Suppressor macrophage (primary cell): ENCODE measurements at places on chromosomes 16 and 17.
A peak's percentile ranks its signal among the peaks of the same experiment; 100 is the strongest.

GRCh38 chr17:27256225-27257030 is 37.5 kb upstream of the WSB1 start:
- DNase-seq, result no peak

DNA sequence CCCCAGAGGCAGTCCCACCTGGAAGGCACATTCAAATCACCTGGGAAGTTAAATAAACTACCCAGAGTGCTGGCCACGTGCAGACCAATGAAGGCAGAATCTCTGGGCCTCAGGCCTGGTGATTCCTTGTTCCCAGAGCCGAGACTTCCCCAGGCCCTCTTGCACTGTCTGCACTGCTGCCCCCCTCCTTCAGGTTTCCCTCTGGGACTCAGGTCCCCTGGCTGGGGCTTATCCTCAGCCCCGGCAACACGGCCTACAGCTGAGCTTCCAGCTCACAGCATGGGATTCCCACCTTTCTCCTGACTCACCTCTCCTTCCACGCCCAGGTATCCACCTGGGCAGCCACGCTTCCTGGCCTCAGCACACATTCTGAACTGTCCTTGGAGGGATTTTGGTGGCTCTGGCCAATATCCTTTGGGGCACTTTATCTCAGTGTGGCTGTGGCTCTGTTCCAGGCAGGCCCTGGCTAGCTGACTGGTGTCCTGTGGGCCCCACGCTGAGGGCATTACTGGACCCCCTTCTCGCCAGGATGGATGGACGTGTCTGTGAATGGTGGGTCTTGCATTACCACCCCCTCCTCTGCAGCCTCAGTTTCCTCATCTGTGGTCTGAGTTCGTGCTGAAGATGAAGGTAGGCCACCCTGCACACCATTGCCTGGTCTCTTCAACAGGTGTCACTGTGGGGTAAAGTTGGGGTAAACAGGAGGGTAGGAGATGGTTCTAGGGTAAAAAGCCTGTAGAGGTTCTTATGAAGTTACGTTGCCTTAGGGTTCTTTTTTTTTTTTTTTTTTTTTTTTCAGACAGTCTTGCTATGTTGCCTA is 165.7 kb downstream of the IRF8 start:
- no peak for DNase-seq

DNA sequence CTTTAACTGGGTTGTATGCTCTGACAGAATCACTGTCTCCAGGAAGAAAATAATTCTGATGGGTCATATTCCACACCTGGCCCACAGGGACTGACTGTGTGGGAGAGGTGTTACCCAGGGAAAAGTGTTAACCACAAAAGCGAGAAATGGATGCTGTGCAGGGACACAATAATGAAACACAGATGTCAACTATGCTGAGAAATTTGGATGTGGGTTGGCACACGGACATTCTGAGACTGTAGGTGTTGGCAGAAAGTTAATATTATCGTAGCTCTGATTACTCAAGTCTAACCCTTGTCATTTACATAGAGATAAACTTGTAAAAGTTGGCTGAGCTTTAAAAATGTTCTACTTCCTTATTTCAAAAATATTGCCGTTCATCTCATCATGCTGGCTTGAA is 19.6 kb downstream of the TMC5 start:
- no peak for DNase-seq

DNA sequence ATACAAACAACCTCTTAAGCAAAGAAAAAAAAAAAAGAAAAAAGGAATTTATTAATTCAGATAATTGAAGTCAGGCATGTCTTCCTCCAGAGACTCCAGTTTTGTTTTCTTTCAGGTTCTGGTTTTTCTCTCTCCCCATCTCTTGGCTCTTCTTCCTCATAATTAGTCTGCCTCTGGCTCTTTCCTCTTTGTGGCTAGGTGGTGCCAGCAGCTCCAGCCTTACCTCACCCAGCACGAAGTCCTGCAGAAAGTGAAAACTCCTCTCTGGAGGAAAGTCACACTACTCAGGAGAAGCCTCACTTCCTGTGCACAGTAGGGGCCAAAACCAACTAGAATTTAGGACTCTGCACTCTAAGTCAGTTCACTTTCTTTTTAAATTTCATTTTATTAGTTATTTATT is 10.3 kb upstream of the NFAT5 start:
- peak; percentile 50 for DNase-seq

- DNase-seq, result no peak
These were observed 4.7 kb downstream of the NATD1 start for GRCh38 chr17:21248500-21248899.

DNA sequence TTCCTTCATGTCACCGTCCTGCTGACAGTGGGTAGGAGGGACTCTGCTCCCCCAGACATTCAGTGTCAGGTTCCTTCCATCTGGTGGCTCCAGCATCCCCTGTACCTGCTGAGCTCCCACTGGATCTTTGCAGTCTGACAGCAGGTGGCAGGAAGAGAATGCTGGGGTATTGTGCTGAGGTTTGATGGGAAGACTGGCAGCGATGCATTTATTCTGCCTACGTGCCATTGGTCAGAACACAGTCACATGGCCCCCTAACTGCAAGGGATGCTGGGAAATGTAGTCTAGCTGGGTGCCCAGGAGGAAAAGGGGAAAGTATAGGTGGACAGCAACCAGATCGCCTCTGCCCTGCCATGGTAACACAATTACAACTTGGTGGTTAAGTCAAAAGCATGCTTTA is 44.4 kb downstream of the IRX3 start:
- DNase-seq, result no peak

- DNase-seq, result no peak
These were observed 13.8 kb downstream of the THRA start for GRCh38 chr17:40076591-40076990.

GRCh38 chr17:67819722-67820121 is 5.6 kb upstream of the BPTF start:
- DNase-seq, result no peak

DNA sequence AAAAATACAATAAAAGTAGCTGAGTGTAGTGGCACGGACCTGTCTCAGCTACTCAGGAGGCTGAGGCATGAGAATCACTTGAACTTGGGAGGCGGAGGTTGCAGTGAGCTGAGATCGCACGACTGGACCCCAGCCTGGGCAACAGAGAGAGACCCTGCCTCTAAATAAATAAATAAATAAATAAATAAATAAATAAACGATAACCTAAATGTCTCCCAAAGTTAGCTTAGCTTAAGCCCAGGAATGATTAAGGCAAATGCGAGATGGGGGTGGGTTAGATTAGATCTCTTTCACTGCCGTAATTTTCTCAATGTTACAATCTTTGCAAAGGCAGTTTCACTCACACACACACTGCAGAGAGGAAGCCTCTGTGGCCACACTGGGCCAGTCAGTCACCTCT is 46.7 kb downstream of the WSB1 start:
- no peak for DNase-seq

DNA sequence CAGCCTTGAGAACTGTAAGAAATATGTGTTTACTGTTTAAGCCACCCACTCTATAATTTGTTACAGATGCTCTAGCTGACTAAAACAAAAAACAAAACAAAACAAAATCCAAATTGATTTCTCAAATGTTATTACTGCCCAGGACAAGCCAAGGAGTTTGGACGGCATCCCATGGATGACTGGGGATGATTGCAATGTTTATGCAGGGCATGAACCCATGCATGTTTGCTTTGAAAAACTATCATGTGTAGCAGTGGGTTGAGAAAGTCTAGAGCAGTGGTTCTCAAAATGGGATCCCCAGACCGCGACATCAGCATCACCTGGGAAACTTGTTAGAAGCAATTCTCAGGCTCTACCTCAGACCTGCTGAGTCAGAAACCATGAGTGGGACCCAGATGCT is 223.2 kb upstream of the PSMD7 start:
- DNase-seq, result no peak

DNA sequence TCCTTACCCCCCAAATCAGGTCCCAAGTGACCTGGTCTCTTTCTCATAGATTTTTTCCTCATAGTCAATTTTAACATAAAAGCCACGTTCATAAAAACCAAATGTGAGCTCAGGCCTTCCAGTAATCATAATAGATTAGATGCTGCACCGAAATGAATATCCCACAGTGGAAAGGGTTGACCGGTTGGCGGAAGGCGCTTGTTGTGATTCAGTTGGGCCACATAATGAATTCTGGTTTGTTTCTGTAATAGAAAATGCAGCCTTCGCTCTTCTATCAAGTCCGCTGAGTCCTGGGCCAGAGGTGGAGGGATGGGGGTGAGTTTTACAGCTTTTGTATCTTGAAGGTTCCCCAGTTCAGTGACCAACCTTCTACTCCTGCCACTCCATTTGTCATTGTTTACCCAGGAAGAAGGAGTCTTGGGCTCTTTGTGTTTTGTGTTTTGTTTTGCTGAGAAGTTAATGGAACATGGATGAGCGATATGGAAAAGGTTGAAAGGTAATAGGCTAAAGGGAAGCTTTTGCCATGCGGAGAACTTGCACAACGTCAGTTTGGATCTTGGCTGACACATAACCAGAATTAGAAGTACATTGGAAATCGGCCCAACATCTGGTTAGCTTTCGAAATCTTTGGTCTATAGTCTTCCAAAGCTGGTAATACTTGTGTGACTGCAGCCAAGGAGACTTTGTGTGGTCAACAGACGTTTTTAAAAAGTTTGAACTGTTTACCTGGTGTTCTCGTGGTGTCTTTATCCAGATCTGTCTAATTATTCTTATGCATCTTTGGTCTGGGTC is 89.5 kb downstream of the CLEC16A start:
- no peak for DNase-seq

DNA sequence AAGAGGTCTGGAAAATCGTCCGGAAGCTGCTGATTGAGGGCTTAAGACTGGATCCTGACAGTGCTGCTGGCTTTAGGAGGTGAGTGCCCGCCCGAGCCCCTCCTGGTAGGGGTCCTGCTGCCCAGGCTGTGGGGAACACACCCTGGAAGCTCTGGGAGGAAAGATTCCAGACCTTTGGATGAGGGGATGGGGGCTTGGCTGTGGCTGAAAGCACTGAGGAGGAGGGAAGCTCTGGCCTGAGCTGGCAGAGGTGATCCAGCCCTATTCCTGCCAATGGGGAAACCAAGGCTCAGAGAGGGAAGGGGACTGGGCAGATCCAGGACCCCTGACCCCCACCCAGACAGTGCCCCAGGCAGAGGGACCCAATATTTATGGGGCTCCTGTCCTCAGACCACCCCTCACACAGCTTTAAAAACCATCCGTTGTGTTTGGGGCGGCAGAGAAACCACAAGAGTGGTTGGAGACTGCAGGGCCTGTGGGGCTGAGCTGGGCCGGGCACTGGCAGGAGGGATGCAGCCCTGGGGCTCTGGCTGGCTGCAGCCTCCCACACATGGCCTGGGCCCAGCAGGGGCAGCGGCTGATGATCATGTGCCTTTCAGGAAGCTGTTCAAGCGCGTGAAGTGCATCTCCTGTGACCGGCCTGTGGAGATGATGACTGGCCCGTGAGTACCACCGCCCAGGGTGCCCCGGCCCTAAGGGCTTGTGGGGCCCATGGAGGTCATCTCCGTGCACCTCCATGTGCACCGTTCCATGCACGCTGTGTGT is 22.8 kb downstream of the UBALD1 start:
- DNase-seq, result peak; percentile 15

DNA sequence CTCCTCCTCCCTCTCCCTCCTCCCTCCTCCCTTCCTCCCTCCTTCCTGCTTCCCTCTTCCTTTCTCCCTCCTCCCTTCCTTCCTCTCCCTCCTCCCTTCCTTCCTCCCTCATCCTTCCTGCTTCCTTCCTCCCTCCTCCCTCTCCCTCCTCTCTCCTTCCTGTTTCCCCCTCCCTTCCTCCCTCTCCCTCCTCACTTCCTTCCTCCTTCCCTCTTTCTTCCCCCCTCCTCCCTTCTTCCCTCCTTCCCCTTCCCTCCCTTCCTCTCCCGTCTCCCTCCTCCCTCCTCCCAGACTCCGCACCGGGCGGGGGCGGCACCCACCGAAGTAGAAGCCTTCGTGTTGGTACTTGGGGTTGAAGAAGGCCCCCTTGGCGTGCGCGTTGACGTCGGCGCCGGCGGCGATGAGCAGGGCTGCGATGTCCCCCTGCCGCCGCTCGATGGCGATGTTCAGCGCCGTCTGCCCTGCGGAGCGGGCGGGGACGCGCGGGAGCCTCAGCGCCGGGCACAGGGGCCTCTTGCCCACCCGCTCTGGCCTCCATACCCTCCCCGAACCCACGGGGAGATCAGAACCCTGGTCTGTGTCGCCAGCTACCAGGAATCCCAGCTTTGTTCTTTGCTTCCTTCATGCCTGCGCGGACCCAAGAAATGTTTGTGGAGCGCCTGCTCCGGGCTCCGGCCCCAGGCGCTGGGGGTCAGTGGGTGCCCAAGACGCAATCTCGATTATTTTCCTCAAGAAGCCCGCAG is 22.2 kb downstream of the TRPV3 start:
- DNase-seq, result peak; percentile 45

GRCh38 chr16:30374538-30374937 is at the start of gene MYL11:
Gene MYL11 (plus strand): TSS chr16:30374802. CDS start chr16:30374858, 56 bp downstream.
- no peak for DNase-seq

DNA sequence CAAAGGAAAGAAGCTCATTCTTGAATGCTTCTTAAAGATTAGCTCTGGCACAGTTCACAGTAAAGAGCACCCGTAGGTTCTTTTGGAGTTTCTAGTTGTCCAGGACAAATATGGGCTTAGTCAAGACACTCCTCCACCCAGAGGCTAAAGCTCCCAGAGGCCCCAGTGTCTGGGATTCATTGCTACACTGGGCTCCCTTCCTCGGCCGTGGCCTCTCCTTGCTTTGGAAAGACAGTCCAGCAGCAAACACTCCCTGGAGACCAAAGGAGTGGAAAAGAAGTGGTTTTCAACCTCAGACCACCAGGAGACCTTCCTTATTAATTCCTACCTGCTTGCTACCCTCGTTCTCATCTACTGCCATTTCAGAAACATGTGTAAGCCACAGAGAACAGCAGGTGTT is 17.1 kb downstream of the PHB1 start:
- no peak for DNase-seq

GRCh38 chr17:5508810-5509209 is 22.4 kb downstream of the MIS12 start:
- no peak for DNase-seq

DNA sequence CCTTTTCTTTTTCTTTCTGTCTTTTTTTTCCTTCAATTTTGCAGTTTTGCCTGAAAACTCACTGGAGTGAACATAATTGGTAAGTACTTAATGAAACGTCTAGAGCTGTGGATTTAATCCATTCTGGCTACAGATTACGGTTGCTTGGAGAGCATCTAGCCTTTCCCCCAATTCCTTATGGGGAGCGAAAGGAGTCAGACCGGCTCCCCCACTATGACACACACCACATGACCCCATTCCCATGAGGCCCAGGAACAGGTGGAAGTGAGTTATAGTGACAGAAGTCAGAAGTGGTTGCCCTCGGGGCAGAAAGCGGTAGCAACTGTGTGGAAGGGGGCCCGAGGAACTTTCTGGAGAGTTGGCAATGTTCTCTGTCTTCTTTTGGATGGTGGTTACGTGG is 41.2 kb downstream of the EMP2 start:
- DNase-seq, result no peak

- DNase-seq, result no peak
These were observed 1.5 kb upstream of the ADAP2 start for GRCh38 chr17:30920282-30920681.
